EH (cell line): ENCODE measurements at places on chromosomes 2 and 18.

GRCh38 chr2:100278986-100279385 is 43.3 kb downstream of the LONRF2 start:
- DNase-seq = no peak

GRCh38 chr18:59822612-59823550 is 76.9 kb upstream of the PMAIP1 start:
- DNase-seq = peak; percentile 42

DNA sequence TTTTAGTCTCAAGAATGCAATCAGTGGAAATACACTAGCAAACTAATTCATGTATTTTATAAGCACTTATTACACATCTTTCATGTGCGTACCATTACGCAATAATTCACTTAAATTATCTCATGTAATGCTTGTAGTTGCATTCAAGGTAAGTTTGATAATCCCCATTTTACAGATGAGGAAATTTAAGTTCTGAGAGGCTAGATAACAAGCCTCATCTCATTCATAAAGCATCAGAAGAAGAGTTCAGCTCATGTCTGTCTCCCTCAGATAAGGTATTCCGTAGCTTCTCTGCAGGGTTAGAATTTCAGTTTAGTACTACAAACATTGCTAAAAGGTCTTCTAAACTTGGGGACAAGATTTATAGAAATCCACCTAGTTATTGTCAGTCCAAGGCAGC is 47.8 kb downstream of the HNMT start:
- DNase-seq = no peak

DNA sequence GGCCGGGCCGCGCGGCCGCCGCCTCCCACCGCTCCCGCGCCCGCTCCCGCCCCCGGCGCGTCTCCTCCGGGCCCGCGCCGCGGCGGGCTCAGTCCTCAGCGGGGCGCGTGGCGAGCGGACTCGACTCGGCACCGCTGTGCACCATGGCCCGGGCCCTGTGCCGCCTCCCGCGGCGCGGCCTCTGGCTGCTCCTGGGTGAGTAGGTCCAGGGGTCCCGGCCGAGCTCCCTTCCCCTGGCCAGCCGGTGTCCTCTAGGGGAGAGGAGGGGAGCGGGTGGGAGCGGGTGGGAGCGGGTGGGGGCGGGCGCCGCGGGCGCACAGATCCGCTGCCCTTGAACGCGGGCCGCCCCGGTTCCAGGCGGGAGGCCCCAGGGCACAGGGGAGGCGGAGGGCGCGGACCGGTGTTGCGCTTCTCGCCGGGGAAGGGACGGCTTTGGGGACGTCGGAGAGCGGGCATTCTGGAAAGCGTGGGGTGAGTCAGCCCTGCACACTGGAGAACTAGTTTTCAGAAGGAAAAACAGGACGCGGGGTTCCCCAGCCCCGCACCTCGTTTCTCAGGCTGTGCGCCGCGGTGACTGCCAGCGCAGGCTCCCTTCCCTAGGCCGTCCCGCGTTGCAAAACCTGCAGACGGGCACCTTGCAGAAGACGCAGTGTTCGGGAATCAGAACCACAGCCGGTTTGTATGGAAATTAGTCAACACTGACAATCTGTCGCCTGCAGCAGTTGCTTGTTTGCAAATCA is at the start of gene RAMP1:
Gene RAMP1 (plus strand): TSS at position 91 of the 740 bp plus-strand sequence. CDS start 53 bp downstream, at position 144.
- peak; percentile 40 for DNase-seq

DNA sequence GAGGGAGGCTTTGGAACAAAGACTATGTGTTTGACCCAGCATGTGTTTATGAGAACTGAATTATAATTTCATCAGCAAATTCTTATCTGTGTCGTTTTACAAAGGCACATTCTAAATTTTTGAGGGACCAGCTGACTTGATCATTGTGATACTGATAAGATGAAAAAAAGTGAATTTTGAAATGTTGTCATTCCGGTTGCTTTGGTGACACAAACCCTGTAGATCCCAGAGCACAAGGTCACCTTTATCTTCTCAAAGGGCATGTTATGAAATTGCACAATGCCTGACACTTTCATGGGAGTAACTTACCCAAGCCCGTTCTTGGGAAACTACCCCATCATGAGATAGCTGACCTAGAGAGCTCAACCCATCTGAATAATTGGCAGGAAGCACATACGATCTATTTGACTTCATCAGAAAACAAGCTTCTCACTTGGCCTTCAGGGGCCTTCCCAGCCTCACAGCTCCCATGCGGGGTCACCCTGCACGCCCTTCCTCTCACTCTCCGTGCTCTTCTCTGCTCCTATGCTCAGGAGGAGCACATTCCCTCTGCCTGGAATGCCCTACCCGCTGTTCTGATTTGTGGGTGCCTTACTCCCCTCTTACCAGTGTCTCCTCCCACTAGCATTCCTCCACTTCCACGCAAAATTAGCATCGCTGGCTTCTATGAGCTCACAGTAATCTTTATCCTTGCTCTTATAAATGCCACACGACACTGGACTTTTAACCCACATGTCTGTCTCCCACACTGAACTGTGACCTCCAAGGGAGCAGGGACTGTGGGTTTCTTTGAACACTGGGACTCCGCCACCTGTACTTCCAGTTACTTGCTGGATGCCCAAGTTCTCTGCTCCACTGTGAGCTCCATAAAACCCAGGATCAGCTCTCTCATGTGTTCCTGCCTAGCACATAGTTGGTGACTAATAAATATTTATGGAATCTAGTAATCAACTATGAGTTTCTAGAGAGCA is 555.8 kb upstream of the ID2 start:
- peak; percentile 51 for DNase-seq
